NCI-H774 (cell line): ENCODE measurements at places on chromosomes 16 and 17.

DNA sequence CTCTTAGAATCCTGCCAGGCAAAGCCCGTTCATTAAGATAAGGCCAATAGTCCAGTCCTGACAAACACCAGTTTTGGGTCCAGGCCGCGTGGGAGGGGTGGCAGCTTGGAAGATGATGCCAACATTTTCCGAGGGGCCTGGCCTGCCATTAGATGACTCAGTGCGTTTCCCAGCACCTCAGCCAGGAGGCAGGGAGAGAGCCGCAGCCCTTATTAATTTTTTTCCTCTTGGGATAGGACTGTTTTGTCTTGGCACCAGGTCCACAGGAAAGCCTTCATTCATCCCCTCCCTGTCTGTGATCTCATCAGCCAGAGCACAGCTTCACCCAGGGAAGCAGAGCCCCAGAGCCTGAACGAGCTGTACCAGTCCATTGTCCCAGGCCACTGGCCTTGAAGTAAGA is 4.7 kb upstream of the NDEL1 start:
- DNase-seq, result no peak

DNA sequence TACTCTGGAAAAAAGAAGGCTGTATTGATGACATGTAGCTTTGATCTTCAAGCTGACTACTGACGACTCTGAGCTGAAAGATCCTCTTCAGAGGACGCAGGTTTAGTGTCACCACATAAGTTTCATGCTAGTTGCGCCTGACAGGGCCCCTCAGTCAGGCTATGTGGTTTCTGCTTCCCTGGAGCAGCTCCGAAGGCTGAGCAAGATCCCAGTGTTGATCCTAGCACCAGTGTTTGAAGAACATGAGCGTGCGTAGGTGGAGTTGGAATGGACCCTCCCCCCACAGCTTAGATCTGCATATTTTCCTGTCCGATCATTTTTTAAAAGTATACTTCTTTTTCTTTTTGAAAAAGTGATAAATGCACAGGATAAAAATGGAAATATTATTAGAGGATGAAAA is 17.3 kb downstream of the BANP start:
- DNase-seq, result no peak

DNA sequence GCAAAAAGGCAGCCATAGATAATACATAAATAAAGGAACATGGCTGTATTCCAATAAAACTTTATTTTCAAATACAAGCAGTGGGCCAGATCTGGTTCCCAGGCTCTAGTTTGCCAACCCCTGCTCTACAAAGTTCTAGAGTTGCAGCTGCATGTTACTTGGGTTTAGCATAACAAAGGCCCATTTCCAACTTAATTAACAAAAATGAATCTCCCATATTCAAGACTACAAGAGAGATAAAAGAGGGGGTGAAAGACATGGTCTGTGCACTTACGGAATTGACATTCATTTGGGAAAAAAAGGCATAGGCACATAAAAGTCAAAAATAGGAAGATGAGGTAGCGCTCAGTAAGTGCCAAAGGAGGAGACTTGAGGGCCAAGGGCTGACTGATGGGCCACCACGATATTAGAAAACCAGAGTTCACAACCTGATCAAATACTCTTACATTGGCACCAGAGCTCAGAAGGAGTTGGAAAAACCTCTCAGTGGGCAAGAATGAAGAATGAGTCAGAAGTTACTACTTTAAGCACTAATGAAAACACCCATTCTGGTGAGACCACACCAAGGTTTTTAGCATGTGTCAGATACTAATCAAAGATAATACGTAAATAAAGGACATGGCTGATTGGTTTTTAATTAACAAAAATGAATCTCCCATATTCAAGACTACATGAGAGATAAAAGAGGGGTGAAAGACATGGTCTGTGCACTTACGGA is 164.0 kb downstream of the VPS53 start:
- DNase-seq, result no peak

GRCh38 chr16:55760310-55761001 is 72.4 kb downstream of the CES1 start:
- no peak for DNase-seq

DNA sequence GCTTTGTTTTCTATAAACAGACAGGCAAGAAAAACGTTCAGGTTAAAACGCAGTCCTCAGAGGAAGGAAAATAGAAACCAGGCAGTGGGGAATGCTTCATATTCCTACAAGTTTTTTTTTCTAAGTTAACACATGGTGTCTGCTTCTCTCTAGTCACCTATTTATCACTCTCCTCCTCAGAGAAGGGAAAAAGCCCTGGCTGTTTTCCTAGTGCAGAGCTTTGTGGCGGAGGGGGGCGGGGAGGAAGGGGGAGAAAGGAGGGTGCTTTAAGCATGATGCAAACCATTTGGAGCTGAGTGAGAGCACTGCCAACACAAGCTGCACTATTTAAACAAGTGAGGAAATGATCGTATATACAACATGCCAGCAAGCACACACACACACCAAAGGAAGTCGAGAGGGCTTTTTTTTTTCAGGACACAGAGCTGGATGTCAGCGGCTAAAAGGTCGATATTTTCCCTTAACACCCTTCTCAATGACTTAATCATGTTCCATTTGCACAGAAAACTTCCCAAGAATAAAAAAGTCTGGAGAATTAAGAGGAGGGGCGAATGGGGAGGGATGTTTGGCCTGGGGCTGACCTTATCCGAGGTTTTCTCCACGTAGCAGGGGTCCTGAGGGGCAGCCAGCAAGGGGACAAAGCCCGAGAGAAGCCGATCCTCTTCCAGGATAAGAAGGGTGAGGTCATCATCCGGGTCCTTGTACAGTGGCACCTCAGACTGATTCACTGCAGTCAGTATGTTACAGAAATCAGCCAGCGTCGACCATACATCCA is 117.4 kb downstream of the HIC1 start:
- DNase-seq, result peak; percentile 30

DNA sequence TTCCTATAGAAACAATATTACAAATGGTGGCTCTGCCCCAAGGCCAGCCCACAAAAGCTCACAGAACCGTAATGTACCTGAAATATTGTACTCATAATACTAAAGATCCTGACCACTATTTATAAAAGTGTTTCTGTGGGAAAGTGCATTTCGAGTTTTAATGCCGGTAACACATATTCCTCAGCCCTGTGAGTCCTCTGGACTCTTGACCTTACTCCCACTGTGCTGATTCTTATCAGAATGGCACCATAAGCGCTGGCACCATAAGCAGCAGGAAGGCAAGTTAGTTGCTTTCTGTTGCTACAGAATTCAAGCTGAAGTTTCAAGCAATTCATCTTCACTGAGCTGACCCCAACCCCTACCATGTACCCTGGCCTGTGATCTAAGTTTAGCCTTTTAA is 36.4 kb upstream of the MED13 start:
- DNase-seq, result no peak

DNA sequence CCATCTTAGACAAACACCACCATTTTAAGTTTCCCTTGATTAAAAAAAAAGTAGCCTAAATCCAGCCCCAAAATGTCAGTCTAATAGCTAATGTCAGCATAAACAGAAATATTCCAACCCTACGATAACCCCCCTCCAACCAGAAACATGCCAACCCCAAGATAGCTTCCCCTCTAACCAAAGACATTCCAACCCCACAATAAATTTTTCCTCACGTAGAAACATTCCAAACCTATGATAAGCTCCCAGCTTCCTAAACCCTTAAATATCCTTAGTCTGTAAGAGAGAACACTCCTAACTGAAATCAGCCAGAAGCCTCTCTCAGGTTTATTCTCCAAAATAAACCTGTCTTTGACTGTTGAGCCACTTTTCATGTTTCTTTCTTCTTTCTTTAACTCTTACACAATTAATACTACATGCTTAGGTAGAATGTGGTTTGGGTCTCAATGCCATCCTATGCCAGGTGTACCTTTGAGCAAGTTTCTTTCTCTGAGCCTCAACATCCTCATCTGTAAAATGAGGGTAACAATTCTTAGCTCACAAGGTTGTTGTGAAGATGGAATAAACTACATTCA is 10.5 kb upstream of the KRT38 start:
- no peak for DNase-seq

DNA sequence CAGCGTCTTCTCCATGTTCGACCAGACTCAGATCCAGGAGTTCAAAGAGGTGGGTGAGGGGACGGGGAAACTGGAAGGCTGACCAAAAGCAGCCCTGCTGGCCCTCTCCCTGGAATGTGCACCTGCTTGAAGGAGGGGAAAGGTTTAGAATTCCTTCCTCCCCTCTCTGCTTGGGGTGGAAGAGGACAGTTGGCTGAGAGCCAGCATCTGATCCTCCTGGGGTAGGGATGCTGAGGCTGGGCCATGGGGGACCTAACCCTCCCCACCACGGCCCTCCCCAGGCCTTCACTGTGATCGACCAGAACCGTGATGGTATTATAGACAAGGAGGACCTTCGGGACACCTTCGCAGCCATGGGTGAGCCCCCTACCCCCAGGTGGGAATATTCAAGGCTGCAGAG is 1.3 kb downstream of the MYL11 start:
- no peak for DNase-seq

- no peak for DNase-seq
Observed at GRCh38 chr16:85072947-85073346, 39.3 kb downstream of the CIBAR2 start.

GRCh38 chr17:28053725-28054124 is 11.2 kb downstream of the NLK start:
- no peak for DNase-seq

GRCh38 chr16:71555230-71555891 is 21.5 kb downstream of the TAT start:
- no peak for DNase-seq

DNA sequence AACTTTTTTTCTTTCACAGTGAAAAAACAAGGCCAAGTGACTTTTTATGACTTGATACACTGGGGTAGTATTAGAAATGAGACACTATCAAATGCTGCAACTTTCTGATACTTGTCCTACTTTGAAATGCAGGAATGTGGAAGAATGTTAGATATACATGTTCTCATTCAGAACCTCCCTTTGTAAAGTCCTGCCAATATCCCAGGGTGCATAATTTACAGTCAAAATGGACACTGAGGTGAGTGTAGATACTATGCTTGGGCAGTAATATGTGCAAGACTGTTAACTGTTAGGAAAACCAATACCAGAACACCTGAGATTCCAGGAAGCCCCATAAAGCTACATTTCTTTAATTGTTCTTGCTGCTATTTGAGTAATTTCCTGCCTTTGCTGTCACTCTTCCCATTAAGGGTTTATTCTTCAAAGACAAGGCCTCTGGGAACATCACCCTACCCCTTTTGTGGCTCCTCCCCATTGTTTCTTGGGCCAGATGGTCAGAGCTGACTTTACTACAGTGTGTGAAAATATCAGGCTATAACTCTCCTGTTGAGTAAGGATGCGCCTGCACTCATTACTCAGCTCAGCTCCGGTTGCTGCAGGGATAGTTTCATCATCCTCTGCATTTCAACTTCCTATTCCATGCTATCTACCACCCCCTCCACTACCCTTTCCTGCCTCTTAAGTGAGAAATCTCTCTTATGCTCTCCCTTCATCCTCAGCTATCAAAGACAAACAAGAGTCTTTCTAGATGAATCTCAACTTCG is 48.7 kb downstream of the TMEM100 start:
- DNase-seq, result no peak

GRCh38 chr17:36942019-36942599 is 4.8 kb downstream of the LHX1 start:
- DNase-seq, result no peak

- no peak for DNase-seq
Observed at GRCh38 chr17:7415784-7416183, 4.3 kb upstream of the SPEM1 start.

GRCh38 chr17:49554694-49555494 is 20.8 kb upstream of the NXPH3 start:
- DNase-seq, result no peak

GRCh38 chr17:34163123-34163522 is 92.0 kb upstream of the CCL2 start:
- no peak for DNase-seq

DNA sequence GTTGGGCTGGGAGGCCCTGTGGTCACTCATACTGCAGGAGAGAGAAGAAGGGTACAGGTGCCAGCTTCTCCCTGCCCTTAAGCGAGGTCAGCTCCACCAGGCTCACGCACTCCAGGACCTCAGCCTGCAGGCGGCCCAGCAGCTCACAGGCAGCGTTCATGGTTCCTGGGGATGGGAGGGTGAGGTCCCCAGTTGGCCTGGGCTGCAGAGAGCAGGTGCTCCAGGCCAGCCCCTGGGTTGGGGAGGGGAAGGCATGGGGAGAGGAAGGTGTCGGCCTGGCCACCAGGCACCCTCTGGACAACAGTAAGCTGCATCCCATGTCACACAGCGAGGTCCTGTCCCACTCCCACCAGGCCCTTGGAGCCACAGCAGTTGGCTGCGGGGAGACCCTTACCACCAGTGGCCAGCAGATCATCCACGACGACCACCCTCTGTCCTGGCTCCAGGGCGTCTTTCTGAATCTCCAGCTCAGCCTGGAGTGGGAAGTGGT is 2.0 kb downstream of the APRT start:
- no peak for DNase-seq

- DNase-seq, result no peak
Observed at GRCh38 chr17:68731465-68731864, 130.3 kb upstream of the FAM20A start.

DNA sequence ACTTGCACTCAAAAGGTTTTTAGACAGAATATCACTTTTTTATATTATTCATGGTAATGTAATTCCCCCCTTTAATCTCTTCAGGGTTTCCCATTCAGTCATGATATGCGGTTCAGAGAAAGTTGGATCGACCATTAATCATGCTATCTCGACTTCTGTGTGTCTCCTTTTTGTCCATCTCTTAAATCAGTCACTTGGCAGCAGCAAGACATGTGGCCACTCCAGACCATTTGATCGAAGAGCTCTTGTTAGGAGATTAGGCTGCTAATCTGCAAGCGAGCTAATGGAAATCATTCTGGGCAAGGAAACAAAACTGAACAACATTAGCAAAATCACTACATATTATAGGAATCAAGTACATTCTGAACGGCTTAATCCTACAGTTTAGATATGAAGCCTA is 449.9 kb downstream of the WWOX start:
- no peak for DNase-seq

- no peak for DNase-seq
Observed at GRCh38 chr17:73934696-73935095, 268.8 kb upstream of the RPL38 start.

DNA sequence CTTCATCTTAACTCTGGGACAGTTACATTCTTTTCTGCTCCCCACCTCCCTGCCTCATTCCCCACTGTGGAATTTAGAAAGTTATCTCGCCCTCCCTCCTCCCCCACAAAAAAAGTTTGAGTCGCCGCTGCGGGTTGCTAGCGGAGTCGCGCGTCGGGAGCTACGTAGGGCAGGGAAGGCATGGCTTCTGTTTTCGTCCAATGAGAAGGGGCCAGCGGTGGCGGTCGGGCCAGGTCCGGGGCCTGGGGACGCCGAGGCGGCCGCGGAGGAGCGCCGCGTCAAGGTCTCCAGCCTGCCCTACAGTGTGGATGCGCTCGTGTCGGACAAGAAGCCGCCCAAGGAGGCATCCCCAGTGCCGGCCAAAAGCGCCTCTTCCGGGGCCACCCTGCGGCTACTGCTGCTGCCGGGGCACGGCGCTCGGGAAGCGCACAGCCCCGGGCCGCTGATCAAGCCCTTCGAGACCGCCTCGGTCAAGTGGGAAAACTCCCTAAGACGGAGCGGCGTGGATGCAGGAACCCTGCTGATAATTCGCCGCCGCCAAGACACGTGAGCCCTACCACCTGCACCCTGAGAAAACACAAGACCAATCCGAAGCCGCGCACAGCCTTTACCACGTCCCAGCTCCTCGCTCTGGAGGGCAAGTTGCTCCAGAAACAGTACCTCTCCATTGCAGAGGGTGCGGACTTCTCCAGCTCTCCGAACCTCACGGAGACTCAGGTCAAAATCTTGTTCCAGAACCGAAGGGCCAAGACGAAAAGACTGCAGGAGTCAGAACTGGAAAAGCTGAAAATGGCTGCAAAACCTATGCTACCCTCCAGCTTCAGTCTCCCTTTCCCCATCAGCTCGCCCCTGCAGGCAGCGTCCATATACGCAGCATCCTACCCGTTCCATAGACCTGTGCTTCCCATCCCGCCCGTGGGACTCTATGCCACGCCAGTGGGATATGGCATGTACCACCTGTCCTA is 8.9 kb downstream of the OR4D1 start:
- no peak for DNase-seq
